Myocyte (in vitro differentiated cells): ENCODE measurements at places on chromosomes 1 and 21. TPM values are rescaled to one million over a fixed set of nuclear protein-coding genes. Genes with fewer than 3 reads are reported as not detected.

Gene FABP3
- total RNA-seq, result 380 and 601 TPM in 2 replicates

Gene RGL1
- total RNA-seq, result 5.4 and 6.3 TPM in 2 replicates

Gene TESK2
- 1.1 and 1.7 TPM in 2 replicates for total RNA-seq

Gene BNIPL
- 1.4 and 1.8 TPM in 2 replicates for total RNA-seq

Gene SLC22A15
- 13.8 and 18.4 TPM in 2 replicates for total RNA-seq

Gene HES5
- not detected in 2 replicates for total RNA-seq

Gene CNR2
- total RNA-seq, result not detected in 2 replicates

Gene MTMR11
- 2.3 and 2.4 TPM in 2 replicates for total RNA-seq

Gene OR2T11
- total RNA-seq, result not detected in 2 replicates
